Peyer's patch (tissue), 4 donors: ENCODE measurements at places on chromosomes 16 and 17. TPM values are rescaled to one million over a fixed set of nuclear protein-coding genes. Genes with fewer than 3 reads are reported as not detected.

The SLC4A1 gene
- not detected for total RNA-seq

The KRTAP1-1 gene
- total RNA-seq, result not detected

The MEFV gene
- 2.5 TPM for total RNA-seq

The PRR35 gene
- not detected for total RNA-seq

The PSMC3IP gene
- total RNA-seq, result 1.5 TPM

The CRYBA1 gene
- total RNA-seq, result not detected

The NPB gene
- total RNA-seq, result not detected

The TEX19 gene
- total RNA-seq, result not detected

The ITGA3 gene
- 278 TPM for total RNA-seq

The HOXB2 gene
- 3.3 TPM for total RNA-seq

The GPR139 gene
- total RNA-seq, result not detected

The LRRC45 gene
- 15.5 TPM for total RNA-seq

The GSG1L2 gene
- not detected for total RNA-seq

The SOX8 gene
- 1.1 TPM for total RNA-seq

The KIF1C gene
- total RNA-seq, result 105 TPM

The KRTAP9-8 gene
- total RNA-seq, result not detected

The ZACN gene
- not detected for total RNA-seq

The MRPL27 gene
- 14.0 TPM for total RNA-seq

The CPPED1 gene
- 28.2 TPM for total RNA-seq

The RPA1 gene
- 30.0 TPM for total RNA-seq

The ST6GALNAC1 gene
- total RNA-seq, result 106 TPM

The MYH1 gene
- total RNA-seq, result not detected

The KLHL36 gene
- total RNA-seq, result 80.0 TPM

The C16orf90 gene
- not detected for total RNA-seq

The AGRP gene
- not detected for total RNA-seq

The SULT1A4 gene
- total RNA-seq, result 107 TPM

The P4HB gene
- 1,290 TPM for total RNA-seq

The RPL38 gene
- total RNA-seq, result 392 TPM

The RUNDC1 gene
- total RNA-seq, result 37.3 TPM

The GUCY2D gene
- not detected for total RNA-seq

The PRSS21 gene
- 0.88 TPM for total RNA-seq

The GNG13 gene
- total RNA-seq, result 1.9 TPM

The TNFSF12 gene
- total RNA-seq, result 10.2 TPM

The NOD2 gene
- 4.1 TPM for total RNA-seq

The KCNJ18 gene
- total RNA-seq, result not detected

The KIF18B gene
- total RNA-seq, result 40.4 TPM

The GAST gene
- total RNA-seq, result not detected

The C17orf50 gene
- not detected for total RNA-seq

The HASPIN gene
- total RNA-seq, result not detected

The CCR7 gene
- 22.3 TPM for total RNA-seq

The KRTAP2-1 gene
- total RNA-seq, result not detected

The EFCAB3 gene
- total RNA-seq, result not detected

The APOH gene
- not detected for total RNA-seq

The KRTAP2-3 gene
- total RNA-seq, result not detected

The TBC1D28 gene
- not detected for total RNA-seq

The PGAP3 gene
- total RNA-seq, result 66.8 TPM

The HEATR9 gene
- not detected for total RNA-seq

The IKZF3 gene
- 5.4 TPM for total RNA-seq

The GRB7 gene
- total RNA-seq, result 32.6 TPM

The MYH8 gene
- total RNA-seq, result not detected

The TBC1D3D gene
- total RNA-seq, result not detected

The NOG gene
- total RNA-seq, result 0.40 TPM

The CDR2L gene
- 51.9 TPM for total RNA-seq

The SMIM36 gene
- not detected for total RNA-seq

The FGF11 gene
- total RNA-seq, result not detected

The RDM1 gene
- not detected for total RNA-seq

The TBX21 gene
- 0.85 TPM for total RNA-seq

The NACA2 gene
- not detected for total RNA-seq

The NATD1 gene
- 11.4 TPM for total RNA-seq

The USP43 gene
- total RNA-seq, result 34.8 TPM
